PC-3 (cell line): ENCODE measurements at places on chromosomes 2 and 18. TPM values are rescaled to one million over a fixed set of nuclear protein-coding genes. Genes with fewer than 3 reads are reported as not detected.

GRCh38 chr2:207265869-207266268, 100.1 kb upstream of the KLF7 start:
- DNase-seq, result no peak

DNA sequence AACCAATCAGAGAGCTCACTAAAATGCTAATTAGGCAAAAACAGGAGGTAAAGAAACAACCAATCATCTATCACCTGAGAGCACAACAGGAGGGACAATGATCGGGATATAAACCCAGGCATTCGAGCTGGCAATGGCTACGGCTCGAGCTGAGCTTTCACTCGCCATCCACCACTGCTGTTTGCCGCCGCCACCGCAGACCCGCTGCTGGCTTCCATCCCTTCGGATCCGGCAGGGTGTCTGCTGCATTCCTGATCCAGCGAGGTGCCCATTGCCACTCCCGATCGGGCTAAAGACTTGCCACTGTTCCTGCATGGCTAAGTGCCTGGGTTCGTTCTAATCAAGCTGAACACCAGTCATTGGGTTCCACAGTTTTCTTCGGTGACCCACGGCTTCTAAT, 236.7 kb upstream of the DLGAP1 start:
- DNase-seq, result no peak

GATA6 gene
- total RNA-seq, result 19.4 and 24.1 TPM in 2 replicates

TRABD2A gene
- total RNA-seq, result 2.0 and 4.0 TPM in 2 replicates

GRCh38 chr18:7870855-7871254, 303.7 kb downstream of the PTPRM start:
- no peak for DNase-seq

GRCh38 chr2:33298233-33298632, 178.2 kb upstream of the RASGRP3 start:
- peak; percentile 45 for DNase-seq

DNA sequence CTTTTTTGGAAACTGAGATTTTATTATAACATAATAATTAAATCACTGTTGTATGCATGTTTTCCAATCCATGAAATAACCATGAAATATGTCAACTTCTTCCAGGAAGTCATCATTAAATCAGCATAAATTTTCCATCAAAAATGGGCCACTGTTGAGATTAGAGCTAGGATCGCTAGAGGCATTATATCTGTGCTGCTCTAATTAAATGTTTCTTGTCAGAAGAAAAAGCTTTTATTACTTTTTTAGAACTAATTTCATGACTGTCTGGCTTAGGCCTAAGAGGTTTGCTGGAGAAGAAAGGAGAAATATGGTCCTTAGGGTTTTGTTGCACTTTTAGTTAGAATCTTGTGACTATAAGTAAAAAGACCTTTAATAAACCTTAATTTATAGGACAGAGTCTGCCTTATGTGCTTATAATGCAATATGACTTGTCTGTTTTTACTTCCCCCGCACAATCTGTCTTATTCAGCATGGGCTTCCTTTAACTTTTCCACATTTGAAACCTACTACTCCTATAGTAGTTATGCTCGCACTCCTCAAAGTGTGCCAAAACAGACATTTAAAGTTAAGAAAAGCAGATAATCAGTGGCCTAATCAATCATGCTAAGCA, 363.4 kb upstream of the GCFC2 start:
- no peak for DNase-seq

GRCh38 chr2:221200184-221200839, 371.8 kb downstream of the EPHA4 start:
- no peak for DNase-seq

MYOM1 gene
- 0.07 and 0.12 TPM in 2 replicates for total RNA-seq

DNA sequence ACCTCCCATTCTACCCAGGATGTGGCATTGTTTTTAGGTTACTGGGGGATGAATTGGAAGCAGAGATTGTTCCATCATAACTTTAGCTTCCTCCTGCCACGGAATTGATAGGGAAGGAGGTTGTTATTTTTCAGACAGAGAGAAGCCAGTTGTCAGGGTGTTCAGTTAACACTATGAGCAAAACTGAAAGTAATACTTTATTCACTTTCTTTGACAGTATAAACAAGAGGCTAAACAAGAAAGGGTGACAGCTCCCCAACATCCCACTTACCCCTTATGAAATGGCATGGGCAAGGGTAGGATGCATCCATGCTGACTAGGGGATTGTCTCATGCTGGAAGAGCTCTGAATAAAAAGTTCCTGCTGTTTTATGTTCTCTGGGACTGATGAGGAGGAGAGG, 36.4 kb upstream of the GAREM1 start:
- no peak for DNase-seq

IL36G gene
- total RNA-seq, result 0.62 TPM in 1 of 2 replicates, not detected in the other

- no peak for DNase-seq
These were observed 63.8 kb downstream of the HAUS1 start for GRCh38 chr18:46167971-46168370.

- no peak for DNase-seq
These were observed 13.2 kb downstream of the PRELID3A start for GRCh38 chr18:12420821-12421421.

DNA sequence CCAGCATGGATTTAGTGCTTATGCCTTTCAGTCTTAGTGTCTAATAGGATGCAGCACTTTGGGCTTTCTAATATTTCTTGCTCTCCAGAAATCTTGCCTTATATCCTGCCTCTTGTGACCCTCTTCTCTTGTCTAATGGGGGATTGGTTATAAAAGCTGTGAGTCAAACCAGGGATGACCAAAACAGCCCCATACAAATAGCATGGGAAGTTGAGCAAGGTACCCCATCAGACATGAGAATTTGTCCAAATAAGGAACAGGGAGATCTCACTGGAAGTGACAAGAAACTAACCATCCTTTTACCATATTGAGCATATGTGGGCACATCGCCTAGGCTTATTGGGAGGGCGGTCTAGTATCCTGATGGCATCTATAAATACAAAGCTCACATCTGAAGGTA, 78.8 kb upstream of the BZW1 start:
- no peak for DNase-seq
